ENCODE measurements at places on chromosomes 3 and 15.

DNA sequence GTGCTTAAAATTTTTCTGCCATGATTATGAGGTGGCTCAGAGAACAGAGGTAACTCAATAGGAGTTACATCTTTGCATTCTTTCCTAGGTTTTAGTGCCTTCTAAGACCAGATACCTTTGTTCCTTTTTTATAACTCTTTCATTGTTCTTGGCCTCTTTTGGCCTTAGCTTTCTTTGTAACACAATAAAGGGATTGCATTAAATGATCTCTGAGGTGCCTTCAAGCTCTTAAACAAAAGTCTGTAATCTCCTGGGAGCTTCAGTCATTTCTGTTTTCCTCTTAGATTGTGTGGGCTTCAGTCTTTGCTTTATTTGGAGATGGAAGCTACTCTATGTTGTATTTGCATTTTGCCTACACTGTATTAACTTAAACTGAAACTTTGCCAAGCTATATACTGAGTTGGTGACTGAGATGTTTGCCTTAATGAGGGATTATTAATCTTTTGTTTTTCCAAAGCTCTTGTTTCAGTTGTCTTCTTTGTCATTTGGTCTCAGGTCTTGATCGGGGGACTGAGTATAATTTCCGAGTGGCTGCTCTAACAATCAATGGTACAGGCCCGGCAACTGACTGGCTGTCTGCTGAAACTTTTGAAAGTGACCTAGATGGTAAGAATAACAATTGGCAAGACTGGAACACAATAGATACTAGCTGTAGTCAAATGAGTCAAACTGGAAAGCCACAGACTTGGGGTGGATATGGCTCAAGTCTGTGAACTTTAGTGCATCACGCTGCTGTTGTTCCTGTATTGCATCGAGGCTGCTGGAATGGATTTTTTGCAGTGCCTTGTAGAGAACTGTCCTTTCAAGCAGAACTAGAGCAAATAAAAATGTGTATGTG, 110.3 kb downstream of the HCN4 start:
- no peaks in the 10 kb centered on the region for H3K27me3 ChIP-seq
- no peaks in the 10 kb centered on the region for H3K4me1 ChIP-seq
- no peaks in the 10 kb centered on the region for H3K36me3 ChIP-seq
- no peak for DNase-seq

GRCh38 chr3:123602325-123602724, 17.5 kb upstream of the HACD2 start:
- no peak overlapping the region for H3K27ac ChIP-seq
- no peaks in the 10 kb centered on the region for H3K27me3 ChIP-seq

GRCh38 chr15:73930790-73931281, 4.6 kb downstream of the LOXL1 start:
- no peaks in the 10 kb centered on the region for H3K27me3 ChIP-seq
- no peak overlapping the region for H3K4me3 ChIP-seq
- peaks cover 6% of the 10 kb centered on the region for H3K4me1 ChIP-seq

DNA sequence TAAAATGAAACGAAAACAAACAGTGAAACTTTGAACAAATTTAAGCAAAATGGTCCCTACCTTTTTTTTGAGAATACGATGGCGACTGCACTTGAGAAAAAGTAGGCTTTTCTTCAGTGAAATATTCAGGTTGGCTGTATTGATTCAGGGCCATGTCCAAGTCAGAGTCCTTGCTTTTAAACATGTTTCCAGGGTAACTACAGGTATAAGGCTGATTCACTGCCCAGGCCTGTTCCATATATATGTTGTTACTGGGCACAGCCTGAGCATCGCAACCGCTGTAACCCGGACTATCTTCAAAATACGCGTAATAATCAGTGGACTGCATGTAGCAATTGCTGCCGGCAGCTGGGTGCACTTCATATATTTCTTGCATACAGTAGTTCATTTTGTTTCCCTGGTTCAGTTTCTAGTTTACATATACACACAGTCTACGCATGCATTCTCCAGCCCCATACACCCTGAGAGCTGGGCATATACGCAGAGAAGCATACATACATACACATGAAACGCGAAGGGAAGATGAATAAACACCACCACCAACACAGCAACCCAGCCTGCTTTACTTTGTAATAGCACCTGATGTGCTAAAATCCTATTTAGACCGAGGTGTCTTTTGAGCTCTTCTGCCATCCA, 220.0 kb downstream of the NR1D2 start:
- no peak for DNase-seq
- H3K27me3 ChIP-seq = no peaks in the 10 kb centered on the region
- H3K4me1 ChIP-seq = no peaks in the 10 kb centered on the region
- no peak overlapping the region for H3K27ac ChIP-seq
- no peaks in the 10 kb centered on the region for H3K36me3 ChIP-seq

- no peaks in the 10 kb centered on the region for H3K36me3 ChIP-seq
- DNase-seq = no peak
- H3K4me1 ChIP-seq = no peaks in the 10 kb centered on the region
- H3K4me3 ChIP-seq = no peak overlapping the region
- no peak overlapping the region for H3K27ac ChIP-seq
Measured at GRCh38 chr3:3902161-3902560, 102.9 kb downstream of the LRRN1 start.

DNA sequence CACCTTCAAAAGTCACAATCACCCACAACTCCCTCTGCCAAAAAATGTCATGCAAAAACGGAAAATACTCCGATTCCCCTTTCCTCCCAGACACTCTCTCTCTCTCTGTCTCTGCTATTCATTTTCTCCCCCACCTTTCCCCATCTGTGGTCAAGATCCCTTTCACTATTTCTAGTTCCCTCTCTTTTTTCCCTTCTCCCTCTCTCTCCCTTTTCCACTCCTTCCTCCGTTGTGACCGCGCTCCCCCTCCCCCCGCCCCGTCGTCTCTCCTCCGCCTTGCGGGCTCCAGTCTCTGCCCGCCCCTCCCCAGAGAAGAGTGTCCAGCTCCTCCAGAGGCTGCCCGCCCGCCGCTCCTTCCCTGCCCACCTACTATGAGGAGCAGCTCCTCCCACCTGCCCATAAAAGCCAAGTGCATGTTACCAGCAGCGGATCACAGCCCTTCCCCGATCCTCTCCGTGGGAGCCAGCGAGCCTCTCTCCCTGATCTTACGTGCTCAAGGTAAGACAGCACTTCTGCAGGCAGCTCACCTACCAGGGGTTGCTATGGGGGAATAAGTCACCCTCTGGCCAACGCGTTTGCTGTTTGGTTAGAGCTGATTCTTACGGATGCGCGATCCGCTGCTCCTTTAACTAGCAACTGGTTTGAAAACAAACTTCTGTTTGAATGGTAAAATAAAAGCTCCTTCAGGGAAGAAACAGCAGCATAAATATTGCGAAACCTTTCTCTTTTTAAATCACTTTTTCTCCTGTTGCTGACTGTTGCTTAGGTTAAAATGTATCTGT, at the start of gene COL8A1:
Gene COL8A1, plus strand, starts transcription at position 428 of the 782 bp plus-strand sequence. CDS start 152,089 bp downstream, outside the sequence.
- no peak within 1 kb of the TSS for H3K4me3 ChIP-seq
- H3K4me1 ChIP-seq = no peaks in the 10 kb centered on the region
- H3K27ac ChIP-seq = no peak within 1 kb of the TSS
- no peak for DNase-seq
- H3K27me3 ChIP-seq = peaks cover 10% of the 10 kb centered on the region

GRCh38 chr15:33001926-33002325, 192.6 kb downstream of the FMN1 start:
- DNase-seq = no peak
- no peaks in the 10 kb centered on the region for H3K4me1 ChIP-seq
- no peaks in the 10 kb centered on the region for H3K36me3 ChIP-seq
- no peak overlapping the region for H3K4me3 ChIP-seq

DNA sequence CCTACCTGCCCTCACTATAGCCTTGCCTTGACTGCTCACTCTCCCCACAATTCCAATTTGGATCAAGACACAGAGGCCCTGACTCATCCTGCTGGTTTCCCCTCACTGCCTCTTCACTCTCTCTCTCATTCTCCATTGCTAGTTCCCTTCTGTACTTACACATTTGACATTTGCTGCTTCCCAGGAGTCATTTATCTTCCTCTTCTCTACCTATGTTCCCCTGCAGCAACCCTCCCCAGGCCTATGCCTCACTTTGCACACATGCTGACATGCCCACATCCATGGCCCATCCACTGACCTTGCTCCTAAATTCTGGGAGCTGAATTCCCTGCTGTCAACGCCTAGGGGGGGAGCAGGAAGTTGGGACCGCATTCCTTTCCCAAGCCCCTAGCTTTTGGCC, 82.2 kb downstream of the SRGAP3 start:
- H3K27ac ChIP-seq = no peak overlapping the region
- H3K36me3 ChIP-seq = no peaks in the 10 kb centered on the region
- H3K27me3 ChIP-seq = no peaks in the 10 kb centered on the region
- DNase-seq = no peak
- peaks cover 33% of the 10 kb centered on the region for H3K4me1 ChIP-seq
